Stimulated activated CD4-positive, alpha-beta T cell treated with anti-CD3 and anti-CD28 coated beads, Interleukin-1b, Interleukin-23, amount 100 ng/mL, for 1 hour (primary cell): ENCODE measurements at places on chromosomes 5 and 9.

- DNase-seq, result no peak
These were observed 215.7 kb downstream of the ICE1 start for GRCh38 chr5:5638211-5638610.

- peak; percentile 49 for DNase-seq
These were observed 37.0 kb downstream of the ALG2 start for GRCh38 chr9:99184475-99185347.

DNA sequence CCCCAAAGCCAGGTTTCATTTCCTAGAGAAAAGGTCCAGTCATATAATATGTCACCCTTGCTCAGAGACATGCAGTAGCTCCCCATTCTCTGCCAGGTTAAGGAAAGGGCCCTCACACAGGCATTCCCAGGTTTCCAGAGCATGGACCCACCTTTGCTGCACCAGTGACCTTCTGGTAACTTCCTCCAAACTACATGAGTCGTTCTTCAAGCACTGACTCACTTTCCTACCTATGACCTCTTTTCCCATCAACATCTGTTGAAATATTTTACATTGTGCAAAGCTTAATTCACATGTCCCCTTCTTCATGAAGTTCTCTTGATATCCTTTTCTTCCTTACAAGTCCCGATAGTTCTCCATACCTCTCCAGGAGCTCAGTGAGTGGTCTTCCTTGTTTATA lies 25.9 kb downstream of the SH3TC2 start:
- DNase-seq, result no peak

DNA sequence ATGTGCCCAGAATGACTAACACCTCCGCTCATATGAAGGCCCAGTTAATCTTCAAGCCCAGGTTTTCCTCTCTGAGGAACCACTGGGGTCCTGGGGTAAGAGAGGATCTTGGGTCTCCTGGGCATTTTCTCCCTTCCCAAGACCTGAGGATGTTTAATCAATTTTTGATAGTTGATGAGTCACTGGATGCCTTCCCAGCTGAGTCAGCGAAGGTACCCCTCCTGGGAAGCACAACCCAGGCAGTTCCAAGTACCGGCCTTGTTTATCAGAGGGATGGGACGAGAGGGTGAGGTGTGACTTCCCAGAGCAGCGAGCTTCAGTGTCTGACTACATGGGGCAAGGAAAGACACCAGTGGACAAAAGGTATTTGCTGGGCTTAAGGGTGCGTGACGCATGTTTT lies 119.6 kb upstream of the IL12B start:
- no peak for DNase-seq

- DNase-seq, result no peak
These were observed 30.8 kb upstream of the DNAH5 start for GRCh38 chr5:13975246-13975645.

GRCh38 chr9:19294219-19294618 lies 63.7 kb downstream of the DENND4C start:
- DNase-seq, result no peak

DNA sequence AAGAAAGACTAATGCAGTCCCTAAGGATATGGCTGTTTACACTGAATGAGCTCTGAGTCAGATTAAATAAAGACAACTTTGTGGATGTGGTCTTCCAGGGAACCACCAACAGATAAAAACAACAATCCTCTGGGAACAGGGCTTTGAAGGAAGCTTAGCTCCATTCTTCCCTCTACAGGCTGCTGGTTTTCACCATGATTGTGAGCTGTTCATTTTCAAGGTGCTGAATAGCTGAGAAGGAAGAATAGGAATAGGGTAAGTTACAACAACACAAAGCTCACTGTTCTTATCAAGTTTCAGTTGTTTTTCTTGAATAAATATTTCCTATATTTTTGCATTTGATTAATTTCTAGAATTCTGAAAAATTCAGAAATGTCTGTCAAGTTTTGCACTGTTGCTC lies 25.9 kb upstream of the PTAR1 start:
- no peak for DNase-seq

DNA sequence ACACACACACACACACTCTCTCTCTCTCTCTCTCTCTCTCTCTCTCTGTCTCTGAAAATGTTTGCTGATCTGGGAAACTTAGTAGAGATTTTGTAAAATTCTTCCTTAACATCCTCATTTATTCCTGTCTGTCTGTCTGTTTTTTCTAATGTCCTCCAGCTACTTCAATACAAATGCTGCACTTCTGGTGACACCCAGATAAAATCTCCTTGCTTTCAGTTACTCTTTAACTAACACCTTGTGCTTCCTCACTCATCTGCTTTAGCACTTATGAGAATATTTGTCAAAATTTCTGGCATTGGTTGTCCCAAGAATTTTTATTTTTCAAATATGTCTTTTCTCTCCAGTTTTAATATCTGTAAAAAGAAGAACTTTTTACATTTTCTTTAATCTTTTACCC lies 35.0 kb upstream of the ARRDC3 start:
- no peak for DNase-seq

- DNase-seq, result no peak
These were observed 407.4 kb upstream of the IZUMO3 start for GRCh38 chr9:24953070-24953469.

GRCh38 chr5:51958473-51958872 lies 575.2 kb downstream of the ISL1 start:
- DNase-seq, result no peak

DNA sequence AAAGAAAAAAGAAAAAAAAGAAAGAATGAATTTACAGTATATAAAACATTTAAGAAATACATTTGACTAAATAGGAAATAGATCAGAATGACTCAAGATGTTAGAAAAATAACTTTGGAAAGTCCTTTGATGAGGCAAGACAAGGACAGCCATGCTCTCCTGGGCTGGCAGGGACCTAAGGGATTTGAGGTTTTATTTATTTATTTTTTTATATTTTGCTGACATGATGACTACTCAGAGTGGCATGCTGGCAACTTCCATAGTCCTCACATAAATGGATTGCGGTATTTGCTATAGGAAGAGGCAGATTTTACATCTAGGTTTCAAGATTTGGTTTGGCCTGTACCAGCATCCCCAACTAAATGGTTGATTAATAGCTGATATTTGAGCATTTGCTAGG lies 17.7 kb downstream of the SLC28A3 start:
- no peak for DNase-seq

DNA sequence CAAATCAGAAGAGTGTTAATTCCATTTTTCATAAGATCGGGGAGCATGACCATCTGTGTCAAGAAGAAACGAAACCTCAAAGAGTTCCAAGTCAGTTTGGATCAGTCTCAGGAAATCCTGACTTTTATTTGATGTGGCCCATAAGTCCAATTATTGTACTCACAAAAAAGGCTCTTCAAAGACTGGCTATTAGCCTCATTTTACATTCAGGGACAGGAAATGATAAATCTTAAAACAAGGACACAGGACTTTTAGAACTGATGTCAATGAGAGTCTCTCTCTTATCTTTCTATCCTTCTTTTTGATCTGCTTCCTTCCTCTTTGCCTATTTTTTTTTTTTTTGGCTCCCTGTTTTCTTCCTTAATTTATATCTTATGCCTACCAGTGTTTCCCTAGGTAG lies 43.7 kb upstream of the SHOC1 start:
- no peak for DNase-seq
